ENCODE measurements at places on chromosomes 4 and X. TPM values are rescaled to one million over a fixed set of nuclear protein-coding genes. Genes with fewer than 3 reads are reported as not detected.

Gene NDP
- not detected for total RNA-seq

DNA sequence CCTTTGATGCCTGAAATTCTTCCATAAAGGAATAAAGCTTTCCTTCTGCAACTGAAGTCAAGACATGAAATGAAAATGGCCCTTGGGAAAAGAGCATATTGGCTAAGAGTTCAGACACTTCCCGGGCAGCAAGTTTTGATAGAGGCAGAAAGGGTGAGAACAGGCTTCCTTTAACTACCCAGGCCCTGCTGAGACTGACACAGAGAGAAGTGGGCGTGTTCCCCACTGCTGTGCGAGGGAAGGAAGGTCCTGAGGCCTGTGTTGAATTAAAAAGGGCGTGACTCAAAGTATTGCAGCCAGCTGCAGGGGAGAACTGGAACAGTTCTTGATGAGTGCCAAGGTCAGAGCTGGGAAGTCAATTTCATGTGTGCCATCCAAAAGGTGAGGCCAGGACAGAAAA is 33.9 kb upstream of the ADGRG2 start:
- DNase-seq: no peak

GRCh38 chr4:2813446-2814405 is 20.8 kb downstream of the SH3BP2 start:
- no peak for DNase-seq

Gene APLN
- total RNA-seq: not detected

- no peak for DNase-seq
Observed at GRCh38 chr4:186167605-186168004, 23.8 kb upstream of the CYP4V2 start.

Gene PCDH7
- not detected for total RNA-seq

DNA sequence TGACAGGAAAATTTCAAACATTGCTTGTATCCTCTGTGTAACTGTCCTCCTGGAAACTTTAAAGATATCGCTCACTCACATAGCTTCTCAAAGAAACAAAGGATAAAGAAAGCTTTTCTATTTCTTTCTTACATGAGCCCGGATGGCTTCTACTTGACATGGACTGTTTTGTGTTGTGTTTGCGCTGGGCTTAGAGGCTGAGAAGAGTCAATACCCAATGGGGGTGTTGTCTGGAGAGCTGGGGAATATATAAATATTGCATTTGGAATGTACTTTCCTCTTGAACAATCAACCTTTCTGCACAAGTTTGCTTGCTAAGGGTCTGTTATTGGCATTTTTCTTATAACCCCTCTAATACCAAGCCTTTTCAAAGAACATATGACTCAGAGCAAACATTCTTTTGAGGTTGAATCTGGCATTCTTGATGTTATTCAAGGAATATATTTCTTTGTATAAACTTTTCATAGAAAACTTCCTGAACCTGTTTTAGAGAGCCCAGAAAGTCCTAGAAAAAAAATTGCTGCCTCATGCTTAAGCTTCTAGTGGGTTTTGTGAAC is 331.9 kb downstream of the PACRGL start:
- DNase-seq: no peak

Gene ZNF827
- total RNA-seq: 16.3 TPM

DNA sequence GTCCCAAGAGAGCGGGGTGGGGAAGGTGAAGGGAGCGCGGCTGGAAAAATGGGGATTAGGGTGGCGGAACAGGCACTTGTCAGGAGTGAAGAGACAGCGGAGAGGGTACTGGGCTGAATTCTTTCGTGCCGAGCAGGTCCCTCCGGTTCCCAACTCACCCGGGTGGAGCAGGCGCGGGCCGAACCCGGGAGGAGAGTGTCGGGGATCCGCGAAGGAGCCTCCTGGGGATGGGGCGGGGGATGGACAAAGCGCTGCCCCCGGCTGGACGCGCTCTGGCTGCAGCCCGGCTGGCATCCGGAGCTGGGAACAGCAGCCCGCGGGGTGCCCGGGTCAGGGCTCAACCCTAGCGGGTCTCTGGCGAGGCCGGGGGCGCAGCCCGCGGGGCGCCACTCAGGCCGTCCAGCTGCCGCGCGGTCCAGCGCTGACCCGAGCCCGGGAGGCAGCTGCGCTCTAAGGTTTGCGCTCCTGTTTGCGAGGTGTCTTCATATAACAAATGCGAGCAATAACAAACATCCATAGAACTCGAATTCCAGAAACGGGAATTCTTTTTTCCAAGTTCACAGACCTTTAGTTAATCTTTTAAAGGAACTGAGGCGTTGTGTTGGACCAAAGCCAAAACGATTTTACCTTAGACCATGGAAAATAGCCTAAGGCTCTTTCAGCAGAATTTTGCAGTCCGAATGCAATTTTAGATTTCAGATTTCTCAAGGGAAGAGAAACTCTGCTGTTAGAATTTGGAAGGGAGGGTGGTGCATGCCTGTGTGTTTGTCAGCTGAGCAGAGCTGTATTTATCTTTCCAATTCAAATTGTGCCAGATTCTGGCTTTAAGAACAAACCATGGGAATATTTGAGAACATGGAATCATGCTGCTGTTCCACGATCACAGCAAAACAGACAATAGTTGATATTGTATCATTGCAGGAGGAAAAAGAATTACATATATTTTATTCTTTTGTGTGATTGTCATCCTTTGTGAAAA is 744 bp downstream of the NPY5R start:
- no peak for DNase-seq

GRCh38 chr4:121669163-121669550 is 27.6 kb downstream of the ANXA5 start:
- no peak for DNase-seq

DNA sequence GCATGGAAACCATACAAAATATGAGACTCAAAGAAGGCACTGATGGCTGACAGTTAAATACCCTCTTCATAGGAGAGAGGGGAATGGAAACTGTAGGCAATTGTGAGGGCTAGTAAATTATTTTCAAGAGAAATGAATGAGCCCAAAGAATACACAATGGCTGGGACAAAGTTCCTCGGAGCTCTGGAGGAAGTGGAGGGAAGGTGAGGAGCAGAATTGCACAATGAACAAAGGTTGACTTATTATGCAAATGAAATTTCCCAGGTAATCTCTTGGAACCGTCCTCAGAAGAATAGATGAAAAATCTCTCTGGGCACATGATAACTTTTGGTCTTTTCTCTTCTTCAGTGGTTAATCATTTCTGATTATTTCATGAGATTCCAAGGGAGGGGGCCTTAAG is 202.6 kb upstream of the VCX start:
- no peak for DNase-seq

Gene TMEM144
- total RNA-seq: 0.50 TPM

DNA sequence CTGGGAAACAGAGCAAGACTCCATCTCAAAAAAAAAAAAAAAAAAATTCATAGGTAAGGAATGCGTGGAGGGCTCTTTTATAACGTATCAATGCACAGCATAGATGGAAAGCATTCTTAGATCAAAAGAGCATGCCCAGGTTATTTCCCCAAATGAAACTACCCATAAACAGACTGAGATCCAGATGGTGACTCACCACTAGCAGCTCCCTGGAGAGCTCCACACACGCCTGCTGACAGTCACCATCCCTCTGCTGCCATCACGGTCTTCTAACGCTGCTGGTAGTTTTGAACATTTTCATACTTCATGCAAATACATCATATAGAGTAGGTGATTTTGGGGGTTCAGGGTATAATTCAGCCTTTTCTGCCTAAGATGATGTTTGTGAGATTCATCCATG is 136.9 kb downstream of the ASMT start:
- DNase-seq: no peak

GRCh38 chr4:170004651-170005295 is 21.4 kb downstream of the MFAP3L start:
- DNase-seq: no peak

DNA sequence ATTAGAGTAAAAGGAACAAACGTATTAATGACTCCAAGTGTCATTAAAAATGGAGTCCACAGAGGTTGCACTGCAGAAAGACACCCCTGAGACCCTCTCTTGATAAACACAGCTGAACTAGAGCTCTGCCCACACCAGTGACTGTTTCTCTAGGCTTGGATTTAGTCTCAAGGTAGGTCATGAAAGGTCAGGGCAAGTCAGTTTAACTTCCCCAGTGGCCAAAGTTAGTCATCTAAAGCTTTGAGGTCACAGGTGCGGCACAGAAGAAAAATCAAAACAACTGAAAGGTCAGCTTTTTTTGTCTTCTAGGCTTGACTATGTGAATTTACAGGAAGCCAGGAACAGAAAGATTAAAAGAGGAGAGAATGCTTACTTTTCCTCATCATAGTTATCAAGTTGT is 749.6 kb downstream of the RAB28 start:
- no peak for DNase-seq

Gene TXK
- 52.4 TPM for total RNA-seq

DNA sequence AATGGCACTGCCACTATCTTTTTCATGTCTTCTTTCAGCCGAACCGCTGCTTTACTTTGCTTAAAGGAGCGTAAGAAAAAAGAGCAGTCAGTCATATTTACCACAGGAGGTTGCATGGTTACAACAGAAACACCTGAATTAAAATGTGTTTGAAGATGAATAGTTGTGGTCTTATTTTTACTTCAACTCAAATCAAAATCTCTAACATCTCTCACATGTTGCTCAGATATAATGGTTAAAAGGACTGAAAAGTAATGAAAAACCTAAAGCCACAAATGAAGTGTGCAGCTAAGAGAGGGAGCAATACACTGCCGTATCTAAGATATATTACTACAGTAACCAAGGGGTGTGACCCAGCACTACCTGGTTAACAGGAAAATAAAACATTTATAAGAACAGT is 27.4 kb downstream of the FAM13A start:
- DNase-seq: no peak

DNA sequence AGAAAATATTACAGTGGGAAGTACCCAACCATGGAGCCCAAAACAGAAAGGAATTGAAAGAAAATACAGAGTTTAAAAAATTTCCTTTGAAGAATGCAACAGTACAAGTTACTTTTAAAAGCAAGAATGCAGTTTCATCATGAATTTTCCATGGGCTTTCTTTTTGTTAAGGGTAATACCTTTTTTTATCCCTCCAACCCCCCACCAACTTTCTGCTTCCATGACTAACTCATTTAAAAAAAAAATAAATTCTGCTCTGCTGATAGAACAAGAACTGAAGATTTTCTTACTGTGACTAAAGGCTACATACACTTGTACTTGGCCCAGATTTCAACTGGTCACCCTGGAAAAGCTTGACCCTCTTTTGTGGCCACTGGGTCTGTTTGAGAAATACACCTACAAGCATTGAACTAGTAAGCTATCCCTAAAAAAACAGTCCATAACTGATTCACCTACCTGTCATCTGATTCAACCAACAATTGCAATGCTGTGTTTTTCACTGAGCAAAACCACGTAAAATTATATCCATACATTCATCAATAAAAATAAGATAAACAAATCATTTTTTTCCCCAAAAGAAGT is 214.2 kb downstream of the NSUN7 start:
- DNase-seq: no peak

Gene RASL11B
- not detected for total RNA-seq

- no peak for DNase-seq
Observed at GRCh38 chr4:146095091-146095690, 80.3 kb upstream of the LSM6 start.

- no peak for DNase-seq
Observed at GRCh38 chrX:25175743-25176142, 160.0 kb upstream of the ARX start.

DNA sequence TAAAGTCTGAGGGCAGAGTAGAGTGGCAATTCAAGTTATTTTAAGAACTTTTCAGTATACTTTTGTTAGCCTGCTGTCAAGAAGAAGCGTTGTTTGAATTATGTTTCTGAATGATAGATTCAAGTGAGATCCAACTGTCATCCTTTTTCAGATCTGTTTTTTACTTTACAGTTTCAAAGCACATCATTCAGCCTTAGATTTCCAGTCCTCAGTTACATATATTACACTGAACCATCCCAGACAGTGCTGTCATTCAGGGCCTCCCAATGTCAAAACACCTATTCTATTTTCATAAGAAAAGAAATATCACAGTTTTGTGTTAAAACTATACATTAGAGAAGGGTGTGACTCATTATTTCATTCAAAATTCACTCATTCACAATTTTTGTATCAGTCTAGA is 856.9 kb downstream of the ADGRL3 start:
- DNase-seq: no peak

- DNase-seq: no peak
Observed at GRCh38 chr4:84325625-84326024, 173.5 kb downstream of the NKX6-1 start.

GRCh38 chr4:175762582-175762981 is 49.5 kb downstream of the GPM6A start:
- no peak for DNase-seq

GRCh38 chrX:129496625-129497024 is 26.7 kb downstream of the SMARCA1 start:
- no peak for DNase-seq

Measured in T-helper 17 cell (primary cell).